ENCODE measurements at places on chromosomes 5 and 9.

DNA sequence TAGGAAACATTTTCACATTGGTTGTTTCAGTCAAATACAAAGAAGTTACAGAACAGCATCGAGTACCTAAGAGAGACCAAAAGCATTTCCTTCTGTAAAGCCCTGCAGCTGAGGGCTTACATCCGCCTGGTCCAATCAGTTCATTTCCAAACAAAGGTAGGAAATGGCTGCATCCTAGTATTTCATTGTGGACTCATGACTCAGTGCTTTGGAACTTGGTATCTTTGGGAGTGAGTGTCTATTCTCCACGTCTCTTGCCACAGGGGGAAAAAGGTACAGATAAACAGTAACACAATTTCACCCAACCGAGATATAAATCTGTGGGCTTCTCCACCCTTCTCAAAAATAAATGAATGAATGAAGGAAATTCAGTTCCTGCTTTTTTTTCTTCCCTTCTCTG lies 75.4 kb downstream of the NFIB start:
- DNase-seq, result no peak

- DNase-seq, result no peak
These were observed 8.6 kb upstream of the GLE1 start for GRCh38 chr9:128495804-128496417.

- DNase-seq, result no peak
These were observed 402.7 kb upstream of the TNC start for GRCh38 chr9:115520646-115521045.

- no peak for DNase-seq
These were observed 307.0 kb downstream of the EFNA5 start for GRCh38 chr5:107363768-107364167.

- no peak for DNase-seq
These were observed 63.3 kb downstream of the RAPGEF6 start for GRCh38 chr5:131571669-131572168.

- no peak for DNase-seq
These were observed 10.4 kb downstream of the CXXC5 start for GRCh38 chr5:139658501-139658927.

DNA sequence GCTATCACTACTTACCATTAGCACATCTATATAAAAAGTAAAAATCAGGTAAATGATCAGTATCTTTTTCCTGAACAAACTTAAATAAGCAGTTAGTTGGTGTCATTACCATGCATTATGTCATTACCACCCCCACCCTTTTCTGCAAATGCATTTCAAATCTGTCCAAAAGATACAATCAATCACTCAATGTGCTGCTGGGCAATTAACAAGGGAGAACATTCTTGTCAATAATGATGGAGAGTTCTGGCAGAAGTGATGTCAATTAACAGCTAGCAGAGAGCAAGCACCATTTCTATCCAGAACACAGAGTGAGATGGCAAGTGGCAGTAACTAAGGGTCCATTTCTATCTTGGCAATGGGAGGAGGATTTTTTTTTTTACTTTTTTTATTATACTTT lies 3.5 kb upstream of the PDE4D start:
- no peak for DNase-seq

GRCh38 chr5:90173299-90174030 lies 236.1 kb downstream of the CETN3 start:
- DNase-seq, result no peak
